ENCODE measurements at places on chromosomes 6 and 20.

DNA sequence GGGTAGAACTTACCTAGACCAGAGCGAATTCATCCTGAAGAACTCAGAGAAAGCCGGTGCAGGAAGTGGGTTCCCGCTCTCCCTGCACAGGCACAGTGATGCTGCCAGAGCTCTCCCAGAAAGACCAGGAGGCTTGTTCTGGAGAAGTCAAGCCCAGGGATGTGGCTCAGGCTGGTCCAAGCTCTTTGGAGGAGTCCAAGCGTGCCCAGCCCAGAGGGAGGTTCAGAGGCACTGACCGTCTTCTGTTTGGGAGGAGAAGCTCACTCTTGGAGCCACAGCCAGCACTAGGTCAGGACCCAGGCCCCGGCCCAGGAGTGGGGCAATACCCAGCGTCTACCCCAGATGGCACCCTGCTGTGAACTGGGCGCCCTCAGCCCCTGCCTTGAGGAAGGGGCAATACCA lies 1.5 kb upstream of the PMEPA1 start:
- no peak for DNase-seq

DNA sequence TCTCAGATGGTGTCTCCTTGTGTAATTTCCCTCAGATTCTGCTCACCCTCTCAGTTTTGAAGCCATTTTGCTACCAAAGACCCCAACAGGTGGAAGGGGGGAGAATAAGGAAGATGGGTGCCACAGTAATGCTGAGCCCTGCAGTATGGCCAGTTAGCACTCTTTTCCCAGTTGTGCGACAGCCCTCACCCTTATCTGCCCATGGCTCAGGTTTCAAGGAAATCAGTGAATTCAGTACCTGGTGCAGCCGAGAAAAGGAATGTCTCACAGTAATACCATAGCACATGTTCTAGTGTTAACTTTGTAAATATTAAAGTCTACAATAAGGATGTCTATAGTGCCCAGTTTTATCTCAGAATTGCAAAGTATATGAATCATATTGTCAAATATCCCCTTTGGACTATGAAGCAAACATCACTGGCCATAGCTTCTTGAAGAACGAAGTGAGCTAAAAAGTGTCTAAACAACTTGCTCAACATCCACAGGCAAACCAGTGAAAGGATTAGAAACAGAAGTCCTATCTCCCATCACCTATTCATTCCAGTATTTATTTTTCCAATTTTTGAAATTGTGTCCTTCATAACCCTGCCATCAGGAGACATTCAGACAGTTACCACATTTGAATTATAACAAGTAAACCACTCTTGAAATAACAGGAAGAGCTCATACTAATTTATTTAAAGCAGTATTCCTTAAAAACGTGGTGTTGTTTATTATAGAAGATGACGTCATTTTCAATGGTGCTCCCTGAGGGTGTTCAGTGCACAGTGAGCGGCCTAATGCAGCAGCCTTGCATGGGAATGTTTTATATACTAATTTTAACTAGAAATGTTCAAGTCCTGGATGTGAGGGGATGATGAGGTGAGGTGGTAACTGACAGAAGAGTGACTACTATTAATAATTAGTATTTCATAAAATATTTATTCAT lies 366.2 kb downstream of the TFAP2A start:
- DNase-seq, result no peak

GRCh38 chr6:68711386-68712000 lies 76.4 kb downstream of the ADGRB3 start:
- no peak for DNase-seq

DNA sequence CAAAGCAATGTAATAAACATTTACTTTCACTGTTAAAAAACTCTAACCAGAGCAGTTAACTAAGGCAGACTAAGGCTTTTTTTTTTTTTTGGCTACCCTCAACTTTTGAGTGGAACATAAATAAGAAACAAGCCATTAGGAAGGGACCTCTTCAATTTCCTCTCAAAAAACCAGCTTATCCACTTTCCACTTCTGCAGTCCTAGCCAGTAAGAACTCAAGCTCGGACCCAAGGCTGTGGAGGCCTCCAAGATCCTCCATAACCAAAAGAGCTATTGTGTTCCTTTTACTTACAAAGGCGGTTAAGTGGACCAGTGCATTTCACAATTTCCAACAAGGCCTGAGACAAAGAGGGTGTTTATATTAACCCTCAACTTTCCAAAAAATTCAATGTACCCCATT lies 5.3 kb downstream of the KCNK5 start:
- DNase-seq, result no peak

GRCh38 chr20:63522091-63522868 lies 1.7 kb downstream of the PPDPF start:
- no peak for DNase-seq

DNA sequence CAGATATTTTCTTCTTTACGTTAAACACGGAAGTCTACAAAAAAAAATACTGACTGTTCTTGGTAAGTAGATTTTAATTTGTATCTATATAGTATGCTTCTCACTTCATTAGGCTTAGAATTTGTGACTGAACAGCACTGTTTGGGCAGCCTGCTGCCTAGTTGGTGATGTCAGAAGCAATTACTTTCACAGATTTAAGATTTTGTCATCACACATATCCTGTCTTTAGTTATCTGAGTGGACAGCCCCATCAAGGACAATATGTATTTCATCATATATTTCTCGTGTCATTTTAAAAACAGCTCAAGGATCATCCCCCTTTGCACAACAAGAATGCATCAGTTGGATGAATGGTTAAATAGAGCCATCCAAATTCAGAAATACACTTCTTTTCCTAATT lies 338.4 kb upstream of the CITED2 start:
- DNase-seq, result no peak

DNA sequence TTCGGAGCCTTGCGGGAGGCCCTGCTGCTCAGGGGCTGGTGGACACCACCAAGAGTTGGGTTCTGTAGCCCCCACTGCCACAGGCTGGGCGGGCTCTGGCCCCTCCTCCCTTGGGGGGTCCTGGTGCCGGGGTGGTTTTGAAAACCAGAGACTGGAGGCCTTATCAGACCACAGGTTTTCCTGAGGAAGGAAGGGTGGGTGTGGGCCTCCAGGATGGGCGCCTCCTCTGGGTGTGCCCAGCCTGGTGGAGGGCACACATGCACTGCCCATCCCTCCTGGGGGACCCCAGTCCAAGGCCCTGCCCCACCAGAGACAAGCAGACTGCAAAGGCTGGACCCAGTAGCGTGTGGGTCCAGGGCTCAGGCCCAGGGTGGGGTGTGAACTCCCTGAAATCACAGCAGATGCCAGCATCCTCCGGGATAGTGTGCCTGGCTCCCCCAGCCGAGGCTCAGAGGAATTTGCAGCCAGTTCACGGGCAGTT lies 13.5 kb upstream of the ZBTB46 start:
- DNase-seq, result peak; percentile 82

DNA sequence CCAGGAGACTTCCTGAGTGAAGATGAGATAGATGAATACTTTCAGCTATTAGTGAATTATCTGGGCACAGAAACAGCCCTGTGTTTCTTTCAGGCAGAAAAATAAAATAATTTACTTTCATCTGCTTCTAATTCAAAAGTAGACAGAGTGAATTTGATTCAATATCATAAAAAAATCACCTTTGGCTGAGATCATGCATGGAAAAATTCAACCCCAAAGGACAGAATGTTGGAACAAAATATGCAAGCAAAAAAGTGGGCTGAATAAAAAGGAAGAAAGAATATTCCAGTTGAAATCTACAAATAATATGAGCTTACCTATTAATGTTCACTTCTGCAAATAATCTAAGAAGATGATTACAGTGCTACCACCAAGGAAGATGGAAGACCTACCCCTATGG lies 546.9 kb downstream of the TFAP2B start:
- DNase-seq, result no peak

GRCh38 chr6:35804996-35805736 lies at the start of gene LHFPL5:
LHFPL5 (plus strand) TSS chr6:35805352; CDS start chr6:35805671, 319 bp downstream.
- peak; percentile 27 for DNase-seq

GRCh38 chr6:14966906-14967711 lies 278.8 kb upstream of the JARID2 start:
- peak; percentile 0 for DNase-seq

DNA sequence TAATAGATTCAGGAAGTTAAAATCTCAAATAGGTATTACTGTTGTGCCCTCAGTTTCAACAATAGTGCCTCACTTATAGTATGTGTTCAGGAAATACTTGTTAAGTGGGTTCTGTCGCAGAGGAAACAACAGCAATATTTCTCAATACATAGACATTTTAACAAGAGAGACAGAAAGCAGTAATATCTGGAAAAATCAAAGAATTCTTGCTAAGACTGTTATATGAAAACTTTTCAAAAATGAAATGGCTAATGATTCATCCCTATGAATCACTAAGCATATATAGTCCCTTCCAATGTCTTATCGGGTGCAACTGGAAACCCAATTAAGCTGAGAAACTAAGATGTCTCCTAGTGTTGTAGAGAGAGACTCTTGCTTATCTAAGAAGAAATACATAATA lies 668.9 kb downstream of the TFAP2A start:
- no peak for DNase-seq

- no peak for DNase-seq
These were observed 224.4 kb downstream of the BCAS1 start for GRCh38 chr20:53845980-53846379.

GRCh38 chr6:37582306-37582705 lies 82.6 kb upstream of the CCDC167 start:
- no peak for DNase-seq

DNA sequence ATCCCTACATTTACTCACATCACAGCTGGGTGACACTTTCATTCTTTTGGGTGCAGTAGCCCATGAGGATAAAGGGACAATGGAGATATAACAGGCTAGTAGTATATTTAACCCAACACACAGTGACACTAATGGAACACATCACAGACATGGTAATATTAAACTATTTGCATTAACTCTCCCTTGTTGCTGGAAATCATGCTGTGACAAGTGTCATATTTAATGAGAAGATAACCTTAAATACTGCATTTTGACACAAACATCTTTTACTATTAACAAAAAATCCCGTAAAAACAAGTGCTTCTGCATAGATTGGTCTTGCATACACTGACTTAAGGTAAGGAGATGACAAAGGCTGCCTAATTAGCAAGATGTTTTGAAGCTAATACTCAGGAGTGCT lies 45.5 kb downstream of the CNR1 start:
- DNase-seq, result no peak

- no peak for DNase-seq
These were observed 81.0 kb downstream of the AKAP7 start for GRCh38 chr6:131216246-131216645.

- DNase-seq, result no peak
These were observed 3.6 kb upstream of the TAAR8 start for GRCh38 chr6:132548746-132549463.

DNA sequence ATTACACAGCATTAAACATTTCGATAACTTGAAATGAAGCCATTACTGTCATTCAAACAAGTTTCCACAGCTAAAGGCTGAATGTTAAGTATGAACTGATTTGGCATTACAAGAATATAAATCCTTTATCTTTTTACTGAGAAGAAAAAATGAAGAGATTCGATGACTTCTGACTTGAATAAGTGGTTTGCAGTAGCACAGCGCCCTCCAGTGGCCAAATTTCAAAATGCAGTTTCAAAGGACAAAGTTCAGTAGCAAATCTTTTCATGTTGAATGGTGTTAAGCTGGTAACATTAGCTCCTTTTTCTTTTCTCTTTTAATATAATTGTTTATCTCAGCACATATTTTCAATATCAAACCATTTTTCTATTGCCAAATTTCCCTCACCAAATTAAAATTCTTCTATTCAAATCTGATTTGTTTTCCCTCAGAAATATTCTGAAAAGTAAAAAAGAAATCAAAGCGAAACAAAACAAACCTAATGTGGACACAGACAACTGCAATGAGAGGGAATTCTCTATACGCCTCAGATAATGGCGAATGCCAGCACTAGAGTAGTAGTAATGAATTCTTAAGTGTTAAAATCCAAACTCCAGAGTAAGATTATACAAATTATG lies 145.7 kb downstream of the BTBD9 start:
- peak; percentile 32 for DNase-seq

DNA sequence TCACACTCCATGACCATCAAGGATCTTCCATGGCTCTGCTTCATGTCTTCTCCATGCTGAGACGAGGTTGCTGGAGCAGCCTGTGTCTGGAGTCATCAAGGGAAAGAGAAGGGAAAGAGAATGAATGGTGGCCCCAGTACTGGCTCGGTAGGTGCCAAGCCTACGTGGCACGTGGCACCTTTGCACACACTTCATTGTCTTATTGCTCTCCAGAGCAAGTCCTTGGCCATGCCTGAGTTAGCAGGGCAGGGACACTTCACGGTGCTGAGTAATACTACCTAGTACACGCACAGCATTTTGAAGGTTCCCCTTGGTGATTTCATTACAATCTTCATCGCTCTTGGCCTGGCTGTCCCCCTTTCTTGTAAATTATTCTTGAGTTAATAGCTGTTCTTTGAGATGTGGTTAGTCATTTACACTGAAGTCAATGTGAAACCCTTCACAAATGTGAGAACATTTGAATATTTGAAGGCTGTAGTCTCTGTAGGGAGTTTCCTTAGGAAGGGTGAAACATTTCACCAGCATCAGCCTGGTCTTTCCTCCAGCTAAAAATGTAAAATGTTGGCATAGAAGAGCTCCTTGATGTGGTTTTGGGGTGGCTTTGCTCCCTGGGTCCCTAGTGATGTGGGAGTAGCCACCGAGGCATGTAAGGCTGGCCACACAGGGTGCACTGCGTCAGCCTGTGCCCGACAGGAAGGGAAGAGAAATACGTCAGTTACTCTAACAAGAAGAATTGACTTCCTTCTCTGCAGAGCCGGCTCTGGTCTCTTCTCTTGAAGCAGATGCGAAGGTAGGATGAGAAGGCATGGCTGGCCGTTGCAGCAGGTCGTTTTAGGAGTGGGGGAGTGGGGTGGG lies at the start of gene SYTL3:
TSS of gene SYTL3 (plus strand) at position 766 of the 855 bp plus-strand sequence. CDS start 13,215 bp downstream, outside the sequence.
- peak; percentile 46 for DNase-seq

GRCh38 chr20:51889466-51889865 lies 87.1 kb upstream of the SALL4 start:
- DNase-seq, result no peak

DNA sequence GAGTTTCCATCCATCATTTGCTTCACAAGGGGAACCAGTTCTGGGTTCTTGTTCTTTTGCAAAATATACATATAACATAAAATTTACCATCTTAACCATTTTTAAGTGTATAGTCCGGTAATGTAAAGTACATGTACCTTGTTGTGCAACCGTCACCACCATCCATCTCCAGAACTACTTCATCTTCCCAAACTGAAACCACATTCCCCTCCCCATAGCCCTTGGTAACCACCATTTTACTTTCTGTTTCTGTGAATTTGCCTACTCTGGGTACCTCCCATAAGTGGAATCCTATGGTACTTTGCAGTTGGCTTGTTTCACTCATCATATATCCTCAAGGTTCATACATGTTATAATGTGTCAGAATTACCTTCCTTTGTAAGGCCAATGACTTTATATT lies 70.3 kb upstream of the DSP start:
- no peak for DNase-seq

GRCh38 chr20:55269913-55270312 lies 735.4 kb downstream of the CBLN4 start:
- DNase-seq, result no peak

Measured in GDM1 (cell line).